ENCODE measurements at places on chromosomes 5 and 9.

DNA sequence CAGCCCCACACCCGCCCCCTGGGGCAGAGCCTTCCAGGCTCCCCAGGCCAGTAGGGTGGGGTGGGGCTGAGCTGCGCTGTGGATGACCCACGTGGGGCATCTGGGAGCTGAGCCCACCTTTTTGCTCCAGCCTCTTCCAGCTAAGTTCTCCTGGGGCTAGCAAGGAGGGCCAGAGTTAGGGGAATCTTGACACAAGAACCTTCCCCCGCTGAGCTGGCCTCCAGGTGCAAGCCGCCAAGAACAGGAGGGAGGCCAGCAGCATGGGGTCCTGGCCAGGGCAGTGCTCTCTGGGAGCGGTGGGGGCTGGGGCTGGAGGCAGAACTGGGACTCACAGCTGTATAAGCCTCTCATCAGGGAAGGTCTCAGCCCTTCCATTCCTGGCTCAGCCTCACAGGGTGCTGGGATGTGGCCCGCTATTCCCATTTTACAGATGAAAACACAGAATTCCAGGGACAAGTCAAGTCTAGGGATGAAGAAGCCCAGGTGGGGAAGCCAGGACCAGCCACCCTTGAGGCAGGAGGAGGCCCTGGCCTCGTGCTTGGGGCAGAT is 21.5 kb downstream of the SARDH start:
- DNase-seq, result no peak

DNA sequence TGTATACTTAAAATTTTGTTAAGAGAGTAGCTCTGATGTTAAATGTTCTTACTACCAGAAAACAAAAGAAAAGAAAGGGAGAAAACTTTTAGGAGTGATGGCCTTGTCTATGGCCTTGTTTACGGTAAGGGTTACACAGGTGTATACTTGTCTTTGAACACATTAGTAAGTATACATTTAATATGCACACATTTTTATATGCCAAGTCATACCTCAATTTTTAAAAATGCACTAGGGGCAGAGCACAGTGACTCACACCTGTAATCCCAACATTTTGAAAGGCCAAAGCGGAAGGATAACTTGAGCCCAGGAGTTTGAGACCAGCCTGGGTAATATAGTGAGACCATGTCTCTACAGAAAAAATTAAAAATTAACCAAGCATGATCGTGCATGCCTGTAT is 166.7 kb upstream of the SNX2 start:
- no peak for DNase-seq

GRCh38 chr9:130937146-130938076 is 1.6 kb downstream of the FIBCD1 start:
- DNase-seq, result no peak

GRCh38 chr9:104993291-104993963 is 65.5 kb upstream of the ABCA1 start:
- no peak for DNase-seq

GRCh38 chr9:75000835-75001234 is 27.3 kb downstream of the CARNMT1 start:
- no peak for DNase-seq

DNA sequence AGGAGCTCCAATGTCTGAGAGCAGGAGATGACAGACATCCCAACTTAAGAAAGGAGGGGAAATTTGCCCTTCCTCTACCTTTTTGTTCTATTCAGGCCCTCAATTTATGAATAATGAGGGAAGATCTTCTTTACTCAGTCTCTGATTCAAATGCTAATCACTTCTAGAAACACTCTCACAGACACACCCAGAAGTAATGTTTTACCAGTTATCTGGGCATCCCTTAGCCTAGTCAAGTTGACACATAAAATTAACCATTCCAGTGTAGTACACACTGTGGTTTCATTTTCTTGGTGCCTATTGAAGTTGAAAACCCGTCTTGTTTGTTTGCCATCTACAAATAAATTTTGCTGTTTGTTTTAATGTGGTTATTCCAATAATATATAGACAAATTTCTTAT is 167.6 kb downstream of the PCSK1 start:
- no peak for DNase-seq

DNA sequence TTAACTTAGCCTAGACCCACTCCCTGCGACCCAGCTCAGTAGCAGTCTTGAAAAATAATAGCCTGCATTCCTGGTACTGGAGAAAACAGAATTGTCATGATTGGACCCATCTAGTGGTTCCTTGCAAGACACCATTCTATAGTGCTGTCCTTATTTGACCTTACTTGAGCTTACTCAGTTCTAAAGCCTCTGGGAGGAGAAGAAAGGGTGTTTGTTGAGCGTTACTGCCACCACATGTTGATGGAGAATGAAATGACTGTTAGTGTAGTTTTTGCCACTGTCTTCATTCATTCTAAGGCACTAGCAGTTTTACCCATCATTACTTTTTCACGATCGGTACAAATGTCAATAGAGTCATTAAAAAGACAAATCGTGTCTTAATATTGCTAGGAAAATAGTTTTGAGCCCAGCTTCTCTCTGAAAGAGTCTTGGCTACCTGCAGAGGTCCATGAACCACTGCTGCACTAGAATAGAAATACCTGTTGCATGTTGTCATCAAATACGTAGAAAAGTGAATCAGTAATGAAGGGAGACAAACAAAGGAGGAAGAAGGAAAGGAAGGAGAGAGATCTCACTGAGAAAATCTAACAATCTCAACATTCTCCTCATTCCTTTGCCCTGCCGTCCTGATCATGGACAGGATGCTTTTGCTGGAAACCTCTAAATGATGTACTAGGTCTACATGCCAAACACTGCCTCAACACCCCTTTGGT is 96.0 kb downstream of the LIX1 start:
- DNase-seq, result no peak

GRCh38 chr5:103466495-103466894 is 96.1 kb downstream of the NUDT12 start:
- DNase-seq, result no peak

DNA sequence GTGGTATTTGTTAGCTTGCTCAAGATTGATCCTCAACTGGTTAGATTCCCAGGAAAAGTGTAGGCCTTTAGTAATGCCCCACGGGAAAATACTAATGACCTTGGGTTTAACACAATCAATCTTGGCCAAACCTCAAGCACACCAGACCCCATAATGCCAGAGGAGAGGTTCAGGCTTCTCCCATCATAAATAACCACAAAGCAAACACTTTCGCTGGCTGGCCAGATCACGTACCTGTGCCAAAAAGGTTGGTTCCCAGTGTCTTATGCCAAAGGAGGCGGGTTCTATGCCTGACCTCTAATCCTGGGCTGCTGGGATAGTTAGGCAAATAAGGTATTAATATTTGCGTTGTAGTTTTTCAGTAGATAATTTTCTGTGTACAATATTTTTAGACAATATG is 379.2 kb upstream of the CDH18 start:
- DNase-seq, result no peak

GRCh38 chr9:98374385-98375051 is 119.1 kb upstream of the TBC1D2 start:
- no peak for DNase-seq

DNA sequence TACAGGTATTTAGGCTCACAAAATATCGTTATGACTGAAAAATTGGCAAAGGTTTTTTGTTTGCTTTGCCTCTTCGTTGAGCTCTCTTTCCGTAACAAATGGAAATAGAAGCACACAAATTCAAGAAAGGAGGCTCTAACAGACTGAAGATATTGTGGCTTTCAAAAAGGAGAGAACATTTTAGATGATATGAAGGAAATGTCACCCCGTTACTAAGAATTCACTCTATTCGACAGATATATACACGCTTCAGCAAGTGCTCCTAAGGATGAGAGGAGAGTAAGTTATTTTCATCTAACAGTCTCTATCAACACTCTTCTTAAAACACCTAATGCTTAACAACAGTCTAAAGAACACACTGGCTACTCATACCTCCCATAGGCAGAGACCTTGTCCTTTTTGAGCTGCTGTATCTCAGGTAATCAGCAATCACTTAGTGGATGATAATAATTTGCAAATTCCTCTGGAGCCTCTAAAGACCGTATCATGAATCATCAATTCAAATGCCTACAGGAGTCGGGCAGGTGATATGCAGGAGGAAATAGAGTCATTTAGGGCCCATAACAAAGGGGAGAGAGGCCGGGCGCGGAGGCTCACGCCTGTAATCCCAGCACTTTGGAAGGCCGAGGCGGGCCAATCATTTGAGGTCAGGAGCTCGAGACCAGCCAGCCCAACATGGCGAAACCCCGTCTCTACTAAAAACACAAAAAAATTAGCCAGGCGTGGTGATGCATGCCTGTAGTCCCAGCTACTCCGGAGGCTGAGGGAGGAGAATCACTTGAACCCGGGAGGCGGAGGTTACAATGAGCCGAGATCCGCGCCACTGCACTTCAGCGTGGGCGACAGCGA is 1.4 kb upstream of the HSDL2 start:
- DNase-seq, result no peak

Data from forelimb muscle (tissue), 1 donor.